ENCODE measurements at places on chromosomes 4 and X.

- peak; percentile 86 for DNase-seq
Measured at GRCh38 chr4:6250235-6250983, 19.2 kb upstream of the WFS1 start.

DNA sequence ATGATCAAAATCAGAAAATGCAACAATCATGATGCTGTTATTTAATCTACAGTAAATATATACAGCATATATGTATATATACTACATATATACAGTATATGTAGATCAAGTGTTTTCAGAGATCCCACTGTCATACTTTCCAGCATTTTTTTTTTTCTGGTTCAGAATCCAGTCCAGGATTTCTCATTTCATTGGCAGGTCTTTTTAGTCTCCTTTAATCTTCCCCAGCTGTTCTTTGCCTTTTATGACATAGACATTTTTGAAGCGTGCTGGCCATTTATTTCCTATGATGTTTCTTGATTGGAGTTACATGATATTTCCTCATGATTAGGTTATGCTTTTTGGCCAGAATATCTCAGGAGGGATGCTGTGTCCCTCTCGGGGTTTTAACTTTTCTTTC is 92.0 kb upstream of the TLR2 start:
- DNase-seq, result no peak

GRCh38 chr4:70915036-70915815 is 13.1 kb downstream of the MOB1B start:
- DNase-seq, result peak; percentile 14

DNA sequence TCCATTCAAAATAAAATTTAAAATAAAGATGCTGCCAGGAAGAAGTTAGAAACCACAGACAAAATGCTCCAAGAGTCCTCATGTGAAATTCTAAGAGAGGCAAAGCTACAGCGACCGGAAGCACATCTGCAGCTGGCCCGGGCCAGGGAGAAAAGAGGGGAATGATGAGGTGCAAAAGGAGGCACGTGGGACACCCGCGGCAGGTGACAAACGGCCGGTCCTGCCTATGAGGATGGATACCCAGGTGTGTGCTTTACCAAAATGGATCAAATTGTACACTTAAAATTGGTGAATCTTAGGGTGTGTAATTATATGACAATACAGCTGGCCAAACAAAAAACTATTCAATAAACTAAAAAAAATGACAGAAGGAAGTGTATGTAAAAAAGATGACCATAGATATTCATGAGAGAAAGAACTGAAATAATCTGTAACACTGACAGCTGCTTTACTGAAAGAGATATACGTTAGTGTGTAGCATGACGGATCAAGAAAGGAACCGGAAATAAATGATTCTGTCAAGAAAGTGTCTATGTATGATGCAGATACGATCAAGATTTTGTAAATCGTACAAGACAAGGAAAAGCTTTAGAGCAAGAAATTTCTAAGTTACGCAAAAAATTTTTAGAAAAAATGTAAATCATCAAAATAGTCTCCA is 29.5 kb downstream of the PPP2R3B start:
- DNase-seq, result no peak

- DNase-seq, result no peak
Measured at GRCh38 chr4:62543002-62543401, 1342.9 kb downstream of the ADGRL3 start.

GRCh38 chr4:78155616-78156105 is 98.5 kb downstream of the FRAS1 start:
- DNase-seq, result no peak

DNA sequence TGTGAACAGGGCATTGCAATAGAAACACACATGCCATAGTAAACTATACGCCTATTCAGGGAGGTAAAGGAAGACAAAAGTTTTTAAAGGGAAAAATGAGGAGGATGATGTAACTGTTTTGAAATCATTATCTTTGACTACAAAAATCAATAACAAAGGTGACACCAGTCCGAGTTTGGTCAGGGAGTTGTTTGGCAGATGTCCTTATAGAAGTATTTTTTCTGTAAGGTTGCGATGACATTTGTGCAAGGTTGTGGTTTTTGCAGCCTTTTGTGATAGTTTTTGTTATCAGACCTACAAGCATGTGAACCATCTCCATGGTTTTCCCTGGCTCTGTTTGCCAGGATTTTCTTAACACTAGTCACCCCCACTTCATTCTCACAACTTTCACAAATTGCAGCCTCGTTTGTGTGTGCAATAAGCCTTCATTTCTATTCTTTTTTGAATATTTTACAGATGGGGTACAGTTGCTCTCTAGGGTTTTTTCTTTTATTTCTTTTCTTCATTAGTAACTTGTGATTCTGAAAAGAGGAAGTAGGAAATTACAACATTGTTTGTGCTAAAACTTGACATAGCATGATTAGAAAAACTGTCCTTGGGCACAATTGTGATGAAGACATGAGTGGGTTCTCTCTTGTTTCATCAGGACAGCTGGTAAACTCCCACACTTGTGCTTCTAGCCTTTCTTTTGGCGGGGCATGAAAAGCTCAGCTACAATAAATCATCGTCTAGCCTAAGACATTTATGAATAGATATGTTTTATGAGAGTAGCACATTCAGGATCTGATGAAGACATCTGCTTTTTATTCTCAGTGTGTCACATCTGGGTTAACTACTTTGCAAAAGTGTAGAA is 60.2 kb upstream of the PNPLA4 start:
- DNase-seq, result no peak

GRCh38 chrX:131068945-131069719 is 11.0 kb downstream of the ARHGAP36 start:
- DNase-seq, result no peak

GRCh38 chr4:140884431-140885058 is 128.4 kb upstream of the TBC1D9 start:
- peak; percentile 67 for DNase-seq

- no peak for DNase-seq
Measured at GRCh38 chrX:120739300-120739699, 109.4 kb upstream of the C1GALT1C1 start.

- no peak for DNase-seq
Measured at GRCh38 chr4:156781852-156782251, 189.7 kb downstream of the PDGFC start.

- DNase-seq, result no peak
Measured at GRCh38 chr4:153728660-153729059, 31.2 kb downstream of the RNF175 start.

DNA sequence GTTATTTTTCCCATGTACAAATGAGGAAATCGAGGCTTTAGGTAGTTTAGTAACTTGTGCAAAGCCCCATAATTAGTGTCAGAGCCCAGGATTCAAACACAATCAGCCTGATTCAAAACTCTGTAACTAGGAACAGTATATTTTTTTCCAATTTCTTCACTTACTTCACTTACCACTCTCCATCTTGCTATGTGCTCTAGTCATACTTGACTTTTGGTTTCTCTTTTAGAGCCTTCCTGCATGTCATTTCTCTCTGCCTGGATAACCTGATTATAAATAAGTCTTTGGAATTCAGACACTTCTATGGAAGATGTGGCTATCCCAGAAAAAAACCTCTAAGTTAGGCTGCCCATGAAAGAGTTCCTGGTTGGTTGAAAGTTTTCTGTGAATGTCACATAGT is 22.2 kb downstream of the SATL1 start:
- DNase-seq, result no peak

DNA sequence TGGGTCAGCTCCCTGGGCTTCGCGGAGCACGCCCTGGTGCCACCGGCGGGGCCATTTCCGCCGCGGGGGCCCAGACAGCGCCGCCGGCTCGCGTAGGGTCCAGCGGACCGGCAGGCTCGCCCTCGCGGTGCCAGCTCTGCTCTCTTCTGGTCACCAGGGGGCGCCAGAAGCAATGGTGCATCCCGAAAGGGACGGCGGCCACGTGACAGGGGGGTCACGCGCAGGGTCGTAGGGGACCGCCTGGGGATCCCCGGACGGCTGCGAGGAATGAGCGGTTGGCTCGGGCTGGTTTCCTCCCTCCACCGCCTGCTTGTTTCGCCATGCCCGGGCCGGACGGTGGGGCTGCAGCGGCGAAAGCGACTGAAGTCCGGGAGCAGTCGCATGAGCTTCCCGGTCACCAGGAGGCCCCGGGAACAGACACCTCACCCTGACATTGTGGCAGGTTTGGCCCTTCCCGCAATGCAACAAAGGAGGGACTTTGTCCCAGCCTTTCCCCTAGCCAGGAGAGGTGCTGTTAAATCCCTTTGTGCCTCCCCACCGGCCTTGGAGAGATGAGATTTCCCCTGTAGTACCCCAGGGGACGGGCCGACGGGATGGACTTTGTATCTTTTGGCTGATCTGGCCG is 15.8 kb downstream of the ZCCHC12 start:
- DNase-seq, result peak; percentile 77

DNA sequence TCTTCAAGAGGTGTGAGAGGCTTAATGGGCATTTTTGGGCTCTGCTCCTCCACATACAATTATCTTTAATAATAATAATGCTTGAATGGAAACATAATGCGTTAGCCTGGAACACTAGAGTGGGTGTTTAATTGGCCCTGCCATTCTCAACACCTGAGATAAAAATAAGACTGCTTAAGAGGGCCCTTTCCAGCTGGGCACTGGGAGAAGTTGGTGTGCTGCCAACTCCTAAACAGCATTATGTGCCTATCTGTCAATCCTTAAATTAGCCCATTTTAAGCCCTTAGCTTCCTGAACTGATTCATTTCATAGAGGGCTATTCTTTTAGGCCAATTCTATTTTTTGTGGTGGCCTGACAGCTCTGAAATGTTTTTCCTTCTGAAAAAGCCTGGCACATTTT is 211.1 kb upstream of the ZIC3 start:
- DNase-seq, result no peak

DNA sequence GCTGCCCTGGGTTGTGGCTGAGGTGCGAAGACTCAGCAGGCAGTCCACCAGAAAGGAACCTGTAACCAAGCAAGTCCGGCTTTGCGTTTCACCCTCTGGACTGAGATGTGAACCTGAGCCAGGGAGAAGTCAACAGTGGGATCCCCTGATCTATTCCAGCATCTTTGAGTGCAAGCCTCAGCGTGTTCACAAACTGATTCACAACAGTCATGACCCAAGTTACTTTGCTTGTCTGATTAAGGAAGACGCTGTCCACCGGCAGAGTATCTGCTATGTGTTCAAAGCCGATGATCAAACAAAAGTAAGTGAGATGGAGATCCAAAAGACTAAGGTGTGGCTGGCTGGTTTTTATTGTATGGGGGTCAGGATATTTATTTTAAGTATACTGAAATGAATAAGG is 11.3 kb downstream of the TBC1D1 start:
- no peak for DNase-seq

DNA sequence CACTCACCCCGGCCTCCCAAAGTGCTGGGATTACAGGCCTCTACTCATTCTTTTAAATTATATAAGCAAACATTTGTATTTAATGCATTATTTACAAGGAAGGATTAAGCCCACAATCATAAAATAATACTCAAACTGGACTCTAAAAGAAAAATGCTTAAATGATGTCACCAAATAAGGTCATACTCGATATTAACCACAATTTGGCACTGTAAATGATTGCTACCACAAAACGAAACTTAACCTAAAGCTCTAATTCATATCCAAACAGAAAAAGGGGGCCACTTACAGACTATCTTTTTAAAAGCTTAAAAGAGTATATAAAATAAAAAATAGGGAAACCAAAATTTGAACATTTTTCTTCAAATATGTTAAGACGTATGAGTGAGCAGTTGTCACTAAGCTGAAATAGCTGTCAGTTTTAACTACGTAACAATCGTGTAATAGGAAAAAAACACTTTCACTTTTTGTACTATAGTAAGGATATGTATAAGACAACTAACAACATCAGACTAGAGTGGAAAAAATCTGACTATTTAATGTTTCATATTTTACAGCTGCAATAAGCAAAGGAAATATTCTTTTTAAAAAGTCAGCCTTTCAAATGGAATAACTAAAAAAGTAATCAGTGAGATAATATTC is 108.2 kb upstream of the GPR34 start:
- no peak for DNase-seq

DNA sequence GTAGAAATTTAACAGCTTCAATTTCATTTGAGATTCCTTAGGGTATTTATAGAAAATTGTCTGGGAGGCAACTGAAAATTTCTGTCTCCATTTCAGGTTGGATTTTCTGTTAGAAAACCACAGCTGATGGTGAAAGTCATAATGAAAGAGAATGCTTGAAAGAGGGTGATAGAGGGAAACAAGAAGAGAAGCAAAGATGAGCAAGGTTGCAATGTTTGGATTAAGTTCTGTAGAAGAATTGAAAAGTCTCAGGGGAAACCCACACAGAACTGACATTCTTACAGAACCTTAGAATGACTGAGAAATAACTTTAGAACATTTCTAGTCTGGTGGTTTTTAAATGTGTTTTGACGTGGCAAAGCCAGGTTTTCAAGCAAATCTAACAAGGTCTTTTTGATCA is 14.7 kb downstream of the GBA3 start:
- no peak for DNase-seq

- DNase-seq, result no peak
Measured at GRCh38 chrX:790041-790506, 159.5 kb downstream of the SHOX start.

DNA sequence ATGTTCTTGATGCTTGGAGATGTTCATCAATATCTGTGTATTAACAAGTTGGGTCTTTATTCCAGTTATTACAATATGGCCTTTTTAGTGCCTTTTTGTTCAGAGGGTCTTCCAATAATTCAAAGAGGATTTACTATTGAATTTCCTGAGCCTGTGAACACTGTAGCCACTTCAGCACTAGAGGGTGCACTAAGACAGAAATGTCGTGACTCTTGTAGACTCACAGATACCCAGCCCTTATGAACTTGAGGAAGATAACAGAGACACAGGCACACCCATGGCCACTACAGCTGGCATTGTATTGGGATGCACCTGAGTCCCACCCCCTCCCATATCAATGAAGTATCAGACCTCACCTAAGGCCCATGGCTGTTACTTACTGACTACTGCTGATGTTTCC is 54.4 kb upstream of the ACTRT1 start:
- no peak for DNase-seq

GRCh38 chr4:139593091-139593564 is 37.1 kb upstream of the SETD7 start:
- peak; percentile 38 for DNase-seq

Data from adipocyte (in vitro differentiated cells).